ENCODE measurements at places on chromosomes 4 and X.
A peak's percentile ranks its signal among the peaks of the same experiment; 100 is the strongest.

DNA sequence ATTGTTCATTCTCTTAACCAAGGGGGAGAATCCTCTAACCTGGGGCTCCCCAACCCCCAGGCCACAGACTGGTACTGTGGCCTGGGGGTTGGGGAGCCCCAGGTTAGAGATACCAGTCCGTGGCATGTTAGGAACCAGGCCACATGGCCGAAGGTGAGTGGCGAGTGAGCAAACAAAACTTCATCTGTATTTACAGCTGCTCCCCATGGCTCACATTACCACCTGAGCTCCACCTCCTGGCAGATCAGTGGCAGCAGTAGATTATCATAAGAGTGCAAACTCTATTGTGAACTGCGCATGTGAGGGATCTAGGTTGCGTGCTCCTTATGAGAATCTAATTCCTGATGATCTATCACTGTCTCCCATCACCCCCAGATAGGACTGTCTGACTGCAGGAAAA, 957.2 kb upstream of the PRKX start:
- DNase-seq = no peak

GRCh38 chrX:43876680-43877079, 5.6 kb downstream of the MAOB start:
- DNase-seq = no peak

DNA sequence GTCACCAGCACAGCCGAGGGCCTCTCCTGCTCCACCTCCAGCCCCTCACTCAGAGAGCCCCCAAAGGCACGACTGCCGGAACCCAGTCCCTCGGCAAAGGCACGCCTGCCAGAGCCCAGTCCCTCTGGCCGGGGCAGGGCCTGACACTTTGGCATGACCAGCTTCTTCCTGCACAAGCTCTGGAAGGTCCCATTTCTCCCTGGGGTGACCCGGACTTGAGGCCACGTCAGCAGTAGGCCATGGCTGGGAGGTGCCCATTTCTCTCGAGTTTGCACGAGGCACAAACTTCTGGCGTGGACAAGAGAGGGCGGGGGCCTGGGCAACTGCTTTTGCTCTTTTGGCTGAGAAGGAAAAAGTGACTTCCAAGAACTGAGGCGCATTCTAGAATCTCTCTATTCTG, 62.2 kb upstream of the GPR78 start:
- no peak for DNase-seq

DNA sequence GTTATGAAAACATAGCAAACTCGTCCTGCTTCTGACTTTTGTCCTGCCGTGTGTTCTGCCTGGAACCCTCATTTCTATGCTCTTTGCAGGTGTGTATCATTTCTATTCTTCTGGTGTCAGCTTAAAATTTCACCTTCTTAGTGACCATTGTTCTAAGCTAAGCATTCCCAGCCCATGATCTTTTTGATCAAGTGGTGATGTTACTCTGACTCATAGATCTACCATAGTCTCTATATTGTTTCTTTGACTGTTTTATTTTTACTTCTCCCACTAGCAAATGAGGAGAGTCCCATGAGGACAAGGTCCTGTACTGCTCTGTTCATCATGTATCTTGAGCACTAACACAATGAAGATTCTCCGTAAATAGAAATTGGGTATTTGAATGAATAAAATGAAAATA, 14.1 kb upstream of the CXCL6 start:
- no peak for DNase-seq

GRCh38 chr4:33025236-33025635, 2305.1 kb downstream of the PCDH7 start:
- no peak for DNase-seq

- peak; percentile 9 for DNase-seq
Observed at GRCh38 chr4:141899541-141899940, 263.2 kb downstream of the IL15 start.

GRCh38 chrX:111349934-111350333, 62.1 kb downstream of the DCX start:
- DNase-seq = no peak

- no peak for DNase-seq
Observed at GRCh38 chrX:123704781-123705180, 28.1 kb downstream of the THOC2 start.

DNA sequence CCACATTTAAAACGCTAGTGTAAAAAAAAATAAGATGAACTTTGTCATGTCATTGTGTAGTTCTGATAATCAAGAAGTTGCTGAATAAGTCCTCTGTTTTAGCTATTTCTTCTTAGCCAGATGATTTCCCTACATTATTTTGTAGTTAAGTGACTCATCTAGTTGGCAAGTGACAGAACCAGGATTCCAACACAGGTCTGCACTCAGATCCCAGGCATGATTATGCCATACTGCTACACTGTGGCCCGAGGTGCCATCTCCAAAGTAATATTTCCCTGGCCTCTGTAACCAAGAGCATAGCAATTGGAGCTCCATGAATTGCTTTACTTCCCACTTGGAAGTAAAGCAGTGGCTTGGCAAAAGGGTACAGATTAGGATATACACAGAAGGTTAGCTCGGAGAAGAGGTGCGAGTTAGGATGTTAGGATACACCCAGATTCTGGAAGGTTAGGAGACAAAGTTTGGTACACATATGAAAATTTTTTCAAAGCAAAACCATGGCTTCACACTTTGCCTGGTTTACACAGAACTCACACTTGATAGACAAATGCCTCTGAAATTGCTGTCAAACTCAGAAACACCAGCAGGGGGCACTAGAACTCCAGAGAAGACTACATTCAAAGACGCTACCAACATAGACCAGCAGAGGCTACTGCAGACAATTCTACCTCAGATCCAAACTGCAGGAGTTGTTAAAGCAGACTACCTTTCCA, 41.4 kb downstream of the SRPX2 start:
- peak; percentile 55 for DNase-seq

- DNase-seq = peak; percentile 0
Observed at GRCh38 chrX:36867143-36867542, 141.0 kb upstream of the FAM47C start.

- DNase-seq = no peak
Observed at GRCh38 chrX:153882086-153882498, 3.9 kb downstream of the L1CAM start.

DNA sequence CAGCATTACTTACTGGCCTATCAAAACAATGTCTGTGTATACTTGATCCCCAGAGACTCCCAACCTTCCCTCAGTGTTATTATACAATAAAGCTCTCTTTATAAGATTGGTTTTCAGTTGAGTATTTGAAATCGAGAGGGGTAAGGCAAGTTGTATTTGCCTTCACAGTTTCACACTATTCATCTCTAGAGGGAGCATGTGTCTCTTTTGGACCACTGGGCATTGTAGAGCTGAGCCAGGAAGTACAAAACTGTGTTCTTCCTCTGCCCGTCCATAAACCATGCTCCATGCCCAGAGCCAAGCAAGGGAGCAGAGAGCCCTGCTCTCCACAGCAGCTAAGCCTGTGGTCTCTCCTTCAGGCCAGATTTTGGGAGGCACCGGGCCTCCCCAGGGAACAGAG, 61.5 kb upstream of the HHIP start:
- DNase-seq = no peak

- no peak for DNase-seq
Observed at GRCh38 chr4:174181827-174182226, 101.6 kb downstream of the FBXO8 start.

- no peak for DNase-seq
Observed at GRCh38 chr4:130296448-130296847, 1200.5 kb downstream of the C4orf33 start.

DNA sequence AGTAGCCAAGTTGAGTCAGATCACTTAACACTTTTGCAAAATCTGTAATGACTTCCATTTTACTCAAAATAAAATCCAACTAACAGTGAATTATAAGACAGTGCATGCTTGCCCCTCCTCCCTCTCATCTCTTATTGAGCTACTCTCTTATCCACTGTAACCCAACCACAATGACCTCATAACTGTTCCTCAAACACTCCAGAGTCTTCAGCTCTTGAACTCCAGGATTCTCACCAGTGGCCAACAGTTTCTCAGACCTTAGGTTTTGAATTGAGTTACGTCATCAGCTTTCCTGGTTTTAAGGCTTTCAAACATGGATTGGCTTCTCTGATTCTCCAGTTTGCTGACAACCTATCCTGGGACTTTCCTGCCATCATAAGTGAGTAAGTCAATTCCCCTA, 938.3 kb downstream of the RAB28 start:
- DNase-seq = no peak

GRCh38 chrX:69121321-69122000, 43.8 kb downstream of the PJA1 start:
- DNase-seq = no peak

DNA sequence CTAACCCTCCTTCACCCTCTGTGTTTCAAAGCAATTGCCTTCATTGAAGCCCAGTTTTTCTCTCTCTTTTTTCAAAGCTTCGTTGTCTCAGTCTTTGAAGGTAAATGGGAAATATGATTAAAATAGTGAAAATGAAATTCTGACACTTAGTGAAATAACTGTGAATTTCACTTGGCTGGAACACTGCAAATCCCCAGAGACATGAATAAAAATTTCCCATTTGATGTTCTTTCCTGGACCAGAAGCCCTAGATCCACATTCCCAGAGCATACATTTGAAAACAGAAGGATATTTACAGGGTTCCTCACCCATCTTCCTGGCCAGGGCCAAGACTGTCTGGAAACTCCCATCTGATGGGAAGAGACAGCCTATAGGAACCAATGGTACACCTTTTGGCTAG, 45.0 kb downstream of the SLC2A9 start:
- no peak for DNase-seq

DNA sequence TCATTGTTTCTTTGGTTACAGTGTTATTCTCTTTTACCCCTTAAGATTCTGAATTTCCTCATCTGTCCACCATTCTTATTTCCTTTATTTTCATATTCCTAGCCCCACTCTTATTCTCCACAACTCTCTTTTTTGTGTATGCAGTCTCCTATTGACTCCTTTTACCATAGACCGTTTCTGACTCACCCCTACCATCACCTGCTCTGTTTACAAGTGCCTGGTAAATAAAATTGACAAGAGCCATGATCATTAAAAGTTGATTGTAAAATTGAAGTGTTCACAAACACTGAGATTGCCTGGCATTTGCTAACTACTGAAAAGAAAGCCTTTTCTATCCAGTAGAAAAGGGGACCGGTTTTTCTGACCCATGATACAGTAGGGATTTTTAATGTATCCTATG, 54.4 kb downstream of the MRPL1 start:
- no peak for DNase-seq

GRCh38 chrX:22163326-22163725, 109.4 kb upstream of the CBLL2 start:
- DNase-seq = no peak

GRCh38 chrX:120517936-120518335, 42.8 kb downstream of the CUL4B start:
- DNase-seq = peak; percentile 67

GRCh38 chr4:24720436-24720835, 74.9 kb upstream of the SOD3 start:
- DNase-seq = no peak

DNA sequence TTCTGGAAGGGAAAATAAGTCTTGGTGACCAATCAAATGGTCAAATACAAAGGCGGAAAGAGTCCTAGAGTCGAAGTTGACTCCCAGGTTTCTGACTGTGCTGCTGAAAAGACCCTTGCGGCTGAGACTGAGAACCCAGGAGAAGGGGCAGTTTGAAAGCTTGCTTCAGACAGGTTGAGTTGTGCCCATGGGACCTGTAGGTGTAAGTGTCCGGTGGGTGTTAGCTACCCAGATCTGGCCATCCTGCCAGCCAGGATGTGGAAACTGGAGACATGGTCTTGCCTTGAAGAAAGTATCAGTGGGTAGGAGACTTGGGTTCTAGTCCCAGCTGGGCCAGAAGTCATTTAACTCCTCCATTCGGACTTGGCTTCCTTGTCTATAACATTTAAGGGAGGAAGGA, 275.2 kb downstream of the EVC2 start:
- DNase-seq = no peak

- no peak for DNase-seq
Observed at GRCh38 chr4:79922011-79922410, 151.0 kb downstream of the ANTXR2 start.

DNA sequence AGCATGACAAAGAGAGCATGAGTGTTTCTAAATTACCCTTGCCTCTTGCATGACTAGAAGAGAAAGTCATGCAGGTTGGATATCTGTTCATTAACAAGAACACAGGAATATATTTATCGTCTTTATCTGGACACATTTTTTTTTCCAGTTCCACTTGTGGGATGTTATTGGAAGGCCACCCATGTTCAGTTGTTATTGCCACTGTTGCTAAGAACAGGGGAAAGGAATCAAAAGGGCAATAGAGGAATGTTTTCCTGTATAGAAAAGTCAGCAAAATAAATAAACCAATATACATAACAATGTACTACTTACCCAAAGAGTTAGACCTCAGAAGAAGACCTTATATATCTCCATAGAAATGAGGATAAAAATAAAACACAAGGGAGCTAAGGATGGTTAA, 270.1 kb downstream of the QDPR start:
- DNase-seq = no peak

- peak; percentile 75 for DNase-seq
Observed at GRCh38 chr4:137213372-137214173, 318.7 kb downstream of the PCDH18 start.

GRCh38 chr4:48196758-48197504, 62.9 kb upstream of the TXK start:
- no peak for DNase-seq

- DNase-seq = peak; percentile 25
Observed at GRCh38 chrX:27391623-27392022, 71.5 kb downstream of the PPP4R3C start.

- no peak for DNase-seq
Observed at GRCh38 chrX:103773445-103773844, 3.2 kb upstream of the PLP1 start.

DNA sequence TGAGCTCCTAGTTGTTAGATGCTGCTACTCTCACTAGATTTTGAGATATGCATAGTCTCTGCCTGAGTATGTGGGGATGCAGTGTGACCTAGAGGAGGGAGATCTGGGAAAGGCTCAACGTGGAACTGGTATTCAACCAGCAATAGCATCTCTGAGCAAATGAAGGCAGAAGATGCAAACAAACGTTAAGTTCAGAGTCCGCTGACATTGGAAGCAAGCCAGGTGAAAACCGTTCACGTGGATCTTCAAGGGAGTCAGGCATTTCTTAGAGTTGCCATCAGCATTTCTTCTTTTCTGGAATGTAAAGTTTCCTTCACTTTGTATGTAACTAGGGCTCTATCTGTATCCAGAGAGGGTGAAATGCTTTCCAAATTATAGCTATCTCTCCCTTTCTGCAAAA, 59.9 kb downstream of the C4orf51 start:
- DNase-seq = peak; percentile 10

- DNase-seq = peak; percentile 87
Observed at GRCh38 chr4:86359944-86360478, at the start of gene MAPK10. TSS of gene MAPK10 (minus strand) at chr4:86360053.

DNA sequence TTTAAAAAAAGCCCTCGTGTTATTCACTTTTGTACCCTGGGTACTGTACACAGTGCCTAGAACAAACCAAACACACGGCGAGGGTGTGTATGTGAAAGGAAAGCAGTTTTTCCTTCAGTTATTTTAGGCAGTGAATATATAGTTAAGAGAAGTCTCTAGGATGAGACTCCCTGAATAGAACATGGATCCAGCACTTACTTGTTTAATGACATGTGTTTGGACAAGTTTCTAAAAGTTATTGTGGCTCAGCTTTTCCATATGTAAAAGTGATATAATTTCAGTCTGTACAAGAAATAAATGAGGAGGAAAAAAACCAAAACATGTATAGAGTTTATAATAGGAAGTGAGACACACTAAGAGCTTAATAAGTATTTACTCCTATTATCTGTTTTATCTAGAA, 273.2 kb downstream of the ADGRL3 start:
- DNase-seq = no peak

GRCh38 chr4:126242679-126243390, 928.1 kb downstream of the FAT4 start:
- DNase-seq = no peak

- DNase-seq = no peak
Observed at GRCh38 chr4:25015012-25015411, 15.7 kb downstream of the LGI2 start.

- peak; percentile 70 for DNase-seq
Observed at GRCh38 chr4:101345596-101346350, 1.6 kb downstream of the PPP3CA start.

Data from fibroblast of skin of abdomen (primary cell).